Ovary (tissue), 10 donors: ENCODE measurements at places on chromosomes 3 and 15. TPM values are rescaled to one million over a fixed set of nuclear protein-coding genes. Genes with fewer than 3 reads are reported as not detected.

DNA sequence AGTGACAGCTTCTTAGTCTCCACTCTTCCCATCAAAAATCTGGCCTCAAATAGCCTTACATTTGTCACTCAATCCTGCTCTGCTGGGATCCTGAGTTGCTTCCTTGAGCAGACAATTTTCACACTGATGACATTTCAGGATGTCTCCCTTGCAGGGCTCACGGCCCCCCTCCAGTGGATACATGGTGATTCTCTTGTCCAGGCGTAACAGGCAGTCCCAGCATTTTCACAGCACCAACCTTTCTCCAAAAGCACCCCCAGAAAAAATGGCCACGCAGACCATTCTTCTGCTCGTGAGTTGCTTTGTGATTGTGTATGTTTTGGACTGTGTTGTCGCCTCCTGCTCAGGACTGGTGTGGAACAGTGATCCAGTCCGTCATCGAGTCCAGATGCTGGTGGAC, 47.4 kb upstream of the WNT7A start:
- no peaks in the 10 kb centered on the region for H3K27me3 ChIP-seq
- H3K4me3 ChIP-seq, result no peak overlapping the region
- no peak for DNase-seq
- no peaks in the 10 kb centered on the region for H3K36me3 ChIP-seq
- no peaks in the 10 kb centered on the region for H3K4me1 ChIP-seq

DNA sequence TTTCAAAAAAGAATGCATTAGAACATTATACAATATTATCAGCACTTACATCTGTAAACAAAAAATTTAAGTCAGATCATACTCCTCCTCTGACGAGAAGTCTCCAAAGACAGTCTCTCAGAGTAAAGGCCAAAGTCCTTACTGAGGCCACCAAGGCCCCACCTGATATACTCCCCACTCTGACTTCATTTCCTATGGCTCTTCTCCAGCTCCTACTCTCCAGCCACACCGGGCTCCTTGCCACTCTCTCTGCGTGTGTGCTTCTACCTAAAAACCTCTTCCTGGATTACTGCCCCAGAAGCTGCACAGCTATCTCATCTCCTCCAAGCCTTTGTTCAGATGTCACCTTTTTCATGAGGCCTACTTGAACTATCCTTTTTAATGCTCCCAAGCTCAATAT, 5.0 kb downstream of the DCP1A start:
- no peaks in the 10 kb centered on the region for H3K4me1 ChIP-seq
- no peaks in the 10 kb centered on the region for H3K27me3 ChIP-seq
- DNase-seq, result no peak
- H3K4me3 ChIP-seq, result no peak overlapping the region
- no peak overlapping the region for H3K27ac ChIP-seq
- no peaks in the 10 kb centered on the region for H3K36me3 ChIP-seq

DNA sequence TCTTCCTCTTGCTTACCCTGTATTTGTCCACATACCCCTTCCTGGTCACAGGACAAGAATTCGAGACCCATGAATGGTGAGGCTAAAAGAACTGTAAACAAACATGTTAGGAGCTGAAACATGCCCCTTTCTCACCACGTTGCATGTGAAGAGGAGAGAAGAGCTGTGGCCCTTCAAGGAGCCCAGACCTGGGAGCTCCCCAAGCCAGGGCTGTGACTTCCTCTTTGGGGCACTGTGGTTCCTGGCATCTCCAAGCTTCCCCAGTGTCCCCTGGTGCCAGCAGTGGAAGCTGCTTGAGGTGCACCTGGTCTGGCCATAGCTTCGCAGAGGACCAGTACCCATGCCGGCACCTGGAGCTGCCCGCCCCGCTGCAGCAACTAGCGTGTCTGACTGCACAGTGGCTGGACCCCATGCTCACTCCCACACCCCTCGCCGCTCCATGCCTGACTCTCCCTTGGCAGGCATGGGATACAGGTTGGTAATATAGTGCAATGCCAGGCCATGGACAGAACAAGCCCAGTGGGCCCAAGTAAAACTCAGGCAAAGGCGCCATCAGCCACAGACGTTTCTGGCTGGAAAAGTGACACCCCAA, 9.9 kb downstream of the SPCS1 start:
- no peak overlapping the region for H3K4me3 ChIP-seq
- no peak overlapping the region for H3K27ac ChIP-seq
- DNase-seq, result no peak
- H3K4me1 ChIP-seq, result no peaks in the 10 kb centered on the region
- H3K27me3 ChIP-seq, result no peaks in the 10 kb centered on the region
- H3K36me3 ChIP-seq, result no peaks in the 10 kb centered on the region

GRCh38 chr3:63679186-63679585, 26.7 kb downstream of the SNTN start:
- H3K27me3 ChIP-seq, result no peaks in the 10 kb centered on the region
- H3K4me1 ChIP-seq, result no peaks in the 10 kb centered on the region
- no peak overlapping the region for H3K4me3 ChIP-seq

- no peaks in the 10 kb centered on the region for H3K36me3 ChIP-seq
- H3K4me3 ChIP-seq, result no peak overlapping the region
- no peaks in the 10 kb centered on the region for H3K4me1 ChIP-seq
- H3K27me3 ChIP-seq, result no peaks in the 10 kb centered on the region
- no peak overlapping the region for H3K27ac ChIP-seq
Measured at GRCh38 chr3:10459954-10460754, 45.2 kb downstream of the ATP2B2 start.

DNA sequence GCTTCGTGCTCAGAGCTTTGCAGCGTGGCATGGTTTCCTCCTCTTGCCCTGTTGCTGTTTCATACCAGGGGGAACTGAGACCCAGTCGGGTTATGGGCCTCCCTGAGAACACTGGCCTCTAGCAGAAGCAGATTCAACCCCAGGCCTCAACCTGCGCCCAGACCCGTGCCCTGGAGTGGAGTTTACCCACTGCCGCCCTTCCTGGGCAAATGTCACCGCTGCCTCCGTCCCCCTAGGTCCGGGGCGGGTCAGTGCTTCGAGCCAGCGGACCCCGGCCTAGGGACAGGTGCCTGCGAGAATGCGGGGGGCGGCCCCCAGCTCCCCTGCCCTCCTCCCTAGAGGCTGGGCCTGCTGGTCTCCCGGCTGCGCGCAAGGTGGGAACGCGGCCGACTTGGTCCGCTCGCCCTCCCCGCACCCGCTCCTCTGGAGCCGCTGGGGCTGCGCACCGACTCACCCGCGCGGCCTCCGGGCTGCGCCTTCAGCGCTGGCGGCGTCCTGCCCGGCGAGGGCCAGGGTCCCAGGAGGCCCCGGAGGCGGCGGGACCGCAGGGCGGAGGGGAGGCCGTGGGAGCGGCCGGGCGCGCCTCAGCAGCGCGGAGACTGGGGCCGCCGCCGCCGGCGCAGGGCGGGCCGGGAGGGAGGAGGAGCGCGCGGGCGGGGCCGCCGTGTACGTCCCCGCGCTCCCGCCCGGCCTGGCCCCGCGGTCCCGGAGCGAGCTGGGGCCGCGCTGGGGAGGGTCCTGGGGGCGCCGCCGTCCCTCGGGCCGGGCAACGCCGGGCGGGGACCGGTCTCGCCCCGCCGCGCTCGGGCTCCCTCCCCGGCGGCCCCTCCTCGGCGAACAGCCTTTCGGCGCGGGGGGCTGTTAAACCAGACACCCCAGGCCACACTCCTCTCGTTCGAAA, at the start of gene PIGZ:
Gene PIGZ (minus strand): TSS at position 601 of the 901 bp plus-strand sequence. CDS start 16,802 bp downstream, outside the sequence.
- H3K4me1 ChIP-seq, result peaks cover 5% of the 10 kb centered on the region
- DNase-seq, result no peak
- no peak within 1 kb of the TSS for H3K27ac ChIP-seq
- H3K4me3 ChIP-seq, result peak within 1 kb of the TSS; percentile 65
- H3K36me3 ChIP-seq, result no peaks in the 10 kb centered on the region

- H3K27me3 ChIP-seq, result no peaks in the 10 kb centered on the region
- DNase-seq, result no peak
- no peak overlapping the region for H3K4me3 ChIP-seq
- H3K4me1 ChIP-seq, result peaks cover 1% of the 10 kb centered on the region
Measured at GRCh38 chr3:187783098-187783497, 37.8 kb upstream of the BCL6 start.

- DNase-seq, result no peak
- H3K4me1 ChIP-seq, result no peaks in the 10 kb centered on the region
- no peaks in the 10 kb centered on the region for H3K27me3 ChIP-seq
- H3K36me3 ChIP-seq, result no peaks in the 10 kb centered on the region
- no peak overlapping the region for H3K27ac ChIP-seq
Measured at GRCh38 chr15:45203182-45203581, 15.4 kb upstream of the SHF start.

DNA sequence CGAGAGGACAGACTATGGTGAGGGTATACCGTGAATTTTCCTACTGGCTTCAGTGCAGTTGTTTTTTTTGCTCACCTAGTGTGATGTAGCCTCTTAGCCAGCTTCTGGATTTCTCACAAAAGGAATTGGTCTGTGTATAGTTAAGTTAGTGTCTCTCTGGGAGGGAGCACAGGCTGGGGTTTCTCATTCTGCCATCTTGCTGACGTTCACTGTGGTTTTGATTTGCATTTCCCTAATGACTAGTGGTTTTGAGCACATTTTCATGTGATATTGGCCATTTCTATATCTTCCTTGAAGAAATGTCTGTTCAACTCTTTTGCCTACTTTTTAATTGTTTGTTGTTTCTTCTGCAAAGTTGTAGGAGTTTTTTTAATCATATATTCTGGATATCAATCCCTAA, 2.2 kb upstream of the CD86 start:
- no peak overlapping the region for H3K4me3 ChIP-seq
- no peak overlapping the region for H3K27ac ChIP-seq
- no peaks in the 10 kb centered on the region for H3K36me3 ChIP-seq
- no peaks in the 10 kb centered on the region for H3K27me3 ChIP-seq

GRCh38 chr15:46703871-46704637, 1013.3 kb upstream of the SEMA6D start:
- no peaks in the 10 kb centered on the region for H3K4me1 ChIP-seq
- H3K36me3 ChIP-seq, result no peaks in the 10 kb centered on the region
- DNase-seq, result no peak
- no peaks in the 10 kb centered on the region for H3K27me3 ChIP-seq
- H3K27ac ChIP-seq, result no peak overlapping the region

- no peak for DNase-seq
- H3K4me1 ChIP-seq, result no peaks in the 10 kb centered on the region
- H3K27ac ChIP-seq, result no peak overlapping the region
Measured at GRCh38 chr15:73886717-73887345, 13.5 kb downstream of the TBC1D21 start.

DNA sequence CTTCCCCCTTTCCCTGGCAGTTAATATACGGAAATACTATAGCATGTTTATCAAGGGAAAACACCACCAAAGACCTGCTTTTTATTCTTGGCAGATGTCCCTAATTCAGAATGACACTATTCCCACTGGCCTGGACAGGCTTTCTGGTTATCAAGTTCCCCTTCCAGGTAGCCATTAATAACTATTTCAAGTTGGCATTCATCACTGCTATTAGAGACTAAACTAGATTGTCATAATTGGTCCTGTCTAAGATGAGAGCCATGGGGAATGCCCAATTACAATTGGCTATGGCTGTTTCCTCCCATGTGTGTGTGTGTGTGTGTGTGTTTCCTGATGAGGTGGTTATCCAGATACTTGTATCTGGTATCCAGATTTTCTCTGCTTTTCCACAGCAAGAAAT, 608.1 kb downstream of the SQOR start:
- no peaks in the 10 kb centered on the region for H3K4me1 ChIP-seq
- H3K4me3 ChIP-seq, result no peak overlapping the region
- DNase-seq, result no peak

GRCh38 chr3:171984883-171985282, 54.5 kb upstream of the FNDC3B start:
- H3K4me1 ChIP-seq, result no peaks in the 10 kb centered on the region
- no peak for DNase-seq
- no peak overlapping the region for H3K27ac ChIP-seq
- H3K27me3 ChIP-seq, result no peaks in the 10 kb centered on the region
- no peak overlapping the region for H3K4me3 ChIP-seq
- H3K36me3 ChIP-seq, result no peaks in the 10 kb centered on the region

GRCh38 chr3:46642971-46643370, 30.6 kb downstream of the FAM240A start:
- H3K4me3 ChIP-seq, result no peak overlapping the region
- H3K27ac ChIP-seq, result no peak overlapping the region
- no peaks in the 10 kb centered on the region for H3K36me3 ChIP-seq
- H3K4me1 ChIP-seq, result no peaks in the 10 kb centered on the region
- DNase-seq, result no peak

- H3K27me3 ChIP-seq, result no peaks in the 10 kb centered on the region
- DNase-seq, result no peak
- no peak overlapping the region for H3K4me3 ChIP-seq
- no peak overlapping the region for H3K27ac ChIP-seq
- H3K4me1 ChIP-seq, result no peaks in the 10 kb centered on the region
Measured at GRCh38 chr15:96494505-96494904, 164.0 kb downstream of the NR2F2 start.

DNA sequence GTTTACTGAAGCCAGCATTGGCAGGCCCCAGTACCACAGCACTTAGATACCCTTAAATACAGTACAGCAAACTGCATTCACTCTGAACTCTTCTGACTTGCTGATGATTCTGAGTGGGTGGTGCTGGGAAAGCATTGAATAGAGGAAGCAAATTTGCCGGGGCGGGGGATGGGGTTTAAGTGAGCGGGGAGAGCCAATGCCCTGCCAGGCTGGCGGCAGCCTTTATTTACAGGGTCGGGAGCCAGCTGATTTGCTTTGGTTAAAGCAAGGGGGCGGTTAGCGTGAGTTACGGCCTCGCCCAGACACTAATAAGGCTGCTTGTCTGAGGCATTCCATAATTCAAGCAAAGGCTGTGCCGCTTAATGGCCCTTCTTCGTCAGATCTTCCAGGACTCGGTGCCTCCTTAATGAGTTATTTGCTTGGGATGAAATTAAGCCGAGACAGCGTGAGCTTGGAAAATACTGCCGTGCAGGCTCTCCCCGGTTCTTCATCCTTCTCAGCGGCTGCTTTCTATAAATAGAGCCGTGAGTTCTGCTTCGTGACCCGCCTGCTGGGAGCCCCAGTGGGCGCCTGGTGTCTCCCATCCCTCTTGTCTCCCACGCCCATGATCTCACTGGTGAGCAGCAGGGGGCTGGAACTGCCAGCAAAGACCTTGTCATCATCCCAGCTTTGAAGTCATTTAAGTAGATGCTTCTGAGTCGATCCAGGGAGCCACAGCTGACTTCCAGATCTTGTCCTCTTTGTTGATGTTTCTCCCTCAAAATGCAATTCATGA, 25.8 kb downstream of the SPSB4 start:
- H3K27me3 ChIP-seq, result no peaks in the 10 kb centered on the region
- H3K27ac ChIP-seq, result peak overlapping the region; percentile 64
- H3K4me1 ChIP-seq, result peaks cover 5% of the 10 kb centered on the region
- H3K36me3 ChIP-seq, result no peaks in the 10 kb centered on the region
- H3K4me3 ChIP-seq, result peak overlapping the region; percentile 20
- peak; percentile 45 for DNase-seq

DNA sequence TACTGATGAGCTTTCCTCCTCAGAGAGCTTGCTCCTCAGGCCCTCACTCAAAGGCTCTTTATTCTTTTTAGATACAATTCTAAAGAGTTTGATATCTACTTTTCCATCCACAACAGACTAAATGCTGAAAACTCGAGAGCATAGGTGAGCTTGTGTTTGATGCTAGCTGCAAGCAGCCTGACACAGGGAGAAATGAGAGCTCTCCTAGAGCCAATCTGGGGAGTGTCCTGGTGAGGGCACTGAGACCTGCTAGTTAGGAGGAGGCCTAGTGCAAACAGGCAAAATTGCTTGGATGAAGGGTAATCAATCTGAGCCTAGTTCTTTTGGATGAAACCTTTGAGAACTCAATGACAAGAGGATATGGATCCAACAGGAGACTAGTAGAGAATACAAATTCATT, 300.8 kb downstream of the ZBTB20 start:
- peaks cover 9% of the 10 kb centered on the region for H3K4me1 ChIP-seq
- no peaks in the 10 kb centered on the region for H3K36me3 ChIP-seq
- H3K27ac ChIP-seq, result no peak overlapping the region
- no peak for DNase-seq

Gene SPTBN5
- 0.78 TPM for total RNA-seq

Gene DPH3
- total RNA-seq, result 13.5 TPM

Gene DLL4
- total RNA-seq, result 8.9 TPM

Gene SLC9C1
- 0.08 TPM for total RNA-seq

Gene ANKRD34C
- not detected for total RNA-seq

Gene ADAMTS17
- 3.0 TPM for total RNA-seq
